ENCODE measurements at places on chromosomes 1 and 21. TPM values are rescaled to one million over a fixed set of nuclear protein-coding genes. Genes with fewer than 3 reads are reported as not detected.

DNA sequence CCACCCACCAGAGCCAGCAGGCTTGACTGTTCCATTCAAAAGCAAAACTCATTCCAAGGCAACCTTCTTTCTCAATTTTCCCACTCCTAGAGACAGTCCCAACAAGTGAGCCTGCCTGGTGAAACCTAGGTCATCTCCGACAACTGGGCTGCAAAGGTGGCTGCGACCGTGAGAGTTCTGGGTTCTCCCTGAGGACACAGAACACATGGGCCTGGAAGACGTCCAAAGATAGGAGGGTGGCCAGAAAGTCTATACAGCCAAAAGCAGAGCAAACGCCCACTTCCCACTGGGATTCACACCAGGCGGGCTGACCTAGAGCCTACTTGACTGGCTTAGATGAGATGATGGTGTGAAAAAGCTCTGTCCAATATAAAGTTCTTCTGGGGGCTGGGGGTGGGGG is 90.2 kb upstream of the GRIK3 start:
- DNase-seq: no peak

DNA sequence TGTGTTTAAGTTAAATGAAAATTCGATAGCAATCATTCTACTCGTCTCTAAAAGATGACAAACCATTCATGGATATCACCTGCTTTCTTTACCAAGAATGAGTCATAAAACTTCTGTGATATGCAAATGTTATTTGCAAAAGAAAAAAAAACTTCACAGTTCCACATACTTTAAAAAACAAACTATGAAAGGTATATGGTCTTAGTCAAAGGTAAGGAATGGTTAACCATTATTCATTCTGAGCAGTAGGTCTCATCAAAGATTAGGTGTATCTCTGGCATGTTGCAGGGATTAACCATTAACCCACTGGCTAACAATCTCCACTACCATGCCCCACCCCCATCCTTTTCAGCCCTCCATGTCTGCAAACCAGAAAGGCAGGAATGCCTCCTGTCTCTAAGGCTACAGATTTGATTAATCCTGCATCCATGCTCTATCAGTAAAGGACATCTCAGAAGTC is 44.4 kb downstream of the PTPN14 start:
- DNase-seq: peak; percentile 77

DNA sequence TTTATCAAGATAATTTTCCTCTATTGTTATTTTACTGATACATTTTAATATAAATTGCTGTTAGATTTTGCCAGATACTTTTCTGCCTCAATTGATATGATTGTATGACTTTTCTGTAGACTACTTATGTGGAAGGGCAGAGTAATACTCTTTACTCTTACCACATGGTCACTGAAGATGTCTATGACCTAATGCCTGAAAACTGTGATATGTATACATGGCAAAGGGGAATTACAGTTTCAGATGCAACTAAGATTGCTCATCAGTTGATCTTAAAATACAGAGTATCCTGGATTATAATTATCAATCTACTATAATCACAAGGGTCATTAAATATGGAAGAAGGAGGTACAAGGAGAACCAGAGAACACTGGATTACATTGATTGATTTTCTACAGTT is 1528.0 kb downstream of the BRINP3 start:
- no peak for DNase-seq

DNA sequence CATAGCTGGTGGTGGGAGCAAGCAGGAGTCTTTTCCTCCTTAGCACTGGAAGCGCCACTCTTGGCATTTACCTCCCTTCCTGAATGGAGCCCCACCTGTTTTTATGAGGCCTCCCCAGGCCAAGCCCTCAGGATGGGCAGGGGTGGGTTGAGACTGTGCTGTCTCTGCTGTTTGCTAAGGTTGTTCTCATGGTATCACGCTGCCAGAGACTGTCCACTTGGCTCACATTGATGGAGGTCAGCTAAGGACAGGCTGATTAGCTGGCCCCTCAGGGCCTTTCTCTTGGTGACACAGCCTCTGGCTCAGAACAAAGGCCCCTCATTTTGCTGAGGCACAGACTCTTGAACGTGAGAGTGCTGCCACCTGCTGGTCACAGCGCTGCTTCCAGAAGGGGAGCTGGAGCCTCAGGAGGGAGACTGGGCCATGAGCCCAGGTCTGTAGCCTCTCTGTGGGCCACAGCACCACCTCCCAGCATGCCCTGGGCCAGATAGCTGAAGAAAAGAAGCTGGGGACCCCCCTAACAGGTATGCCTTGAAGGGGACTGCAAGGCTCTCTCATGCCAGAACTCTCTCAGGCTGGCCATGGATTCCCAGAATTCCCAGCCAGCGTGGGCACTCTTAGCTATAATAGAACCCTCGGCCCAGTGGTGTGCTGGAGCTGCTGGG is 85.6 kb downstream of the CD58 start:
- DNase-seq: peak; percentile 97

- DNase-seq: no peak
These were observed 8.5 kb upstream of the MTMR11 start for GRCh38 chr1:149945206-149945605.

- no peak for DNase-seq
These were observed 55.9 kb downstream of the MT1HL1 start for GRCh38 chr1:236948381-236948780.

- DNase-seq: no peak
These were observed 67.0 kb upstream of the TNFSF18 start for GRCh38 chr1:173117761-173118160.

- no peak for DNase-seq
These were observed 434.6 kb upstream of the PRMT6 start for GRCh38 chr1:106621853-106622252.

DNA sequence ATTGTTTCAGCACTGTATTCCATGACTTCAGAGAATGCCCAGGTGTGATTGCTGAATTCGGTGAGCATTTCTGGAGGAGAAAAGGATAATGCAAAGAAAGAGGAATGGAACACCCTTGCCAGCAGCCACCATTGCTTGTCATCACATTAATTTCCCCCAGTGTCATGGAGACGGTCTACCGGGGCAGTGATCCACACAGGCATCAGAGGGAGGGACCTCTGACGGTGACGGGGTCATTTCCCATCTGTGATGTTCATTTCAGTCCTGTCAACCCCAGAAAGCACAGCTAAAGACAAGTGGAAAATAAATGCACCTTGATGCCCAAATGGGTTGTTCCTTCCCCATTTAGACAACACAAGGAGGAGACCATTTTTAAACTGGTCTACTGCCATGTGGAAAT is 376.4 kb downstream of the PCP4 start:
- DNase-seq: no peak

- no peak for DNase-seq
These were observed 48.5 kb upstream of the LIN9 start for GRCh38 chr1:226357416-226357815.

DNA sequence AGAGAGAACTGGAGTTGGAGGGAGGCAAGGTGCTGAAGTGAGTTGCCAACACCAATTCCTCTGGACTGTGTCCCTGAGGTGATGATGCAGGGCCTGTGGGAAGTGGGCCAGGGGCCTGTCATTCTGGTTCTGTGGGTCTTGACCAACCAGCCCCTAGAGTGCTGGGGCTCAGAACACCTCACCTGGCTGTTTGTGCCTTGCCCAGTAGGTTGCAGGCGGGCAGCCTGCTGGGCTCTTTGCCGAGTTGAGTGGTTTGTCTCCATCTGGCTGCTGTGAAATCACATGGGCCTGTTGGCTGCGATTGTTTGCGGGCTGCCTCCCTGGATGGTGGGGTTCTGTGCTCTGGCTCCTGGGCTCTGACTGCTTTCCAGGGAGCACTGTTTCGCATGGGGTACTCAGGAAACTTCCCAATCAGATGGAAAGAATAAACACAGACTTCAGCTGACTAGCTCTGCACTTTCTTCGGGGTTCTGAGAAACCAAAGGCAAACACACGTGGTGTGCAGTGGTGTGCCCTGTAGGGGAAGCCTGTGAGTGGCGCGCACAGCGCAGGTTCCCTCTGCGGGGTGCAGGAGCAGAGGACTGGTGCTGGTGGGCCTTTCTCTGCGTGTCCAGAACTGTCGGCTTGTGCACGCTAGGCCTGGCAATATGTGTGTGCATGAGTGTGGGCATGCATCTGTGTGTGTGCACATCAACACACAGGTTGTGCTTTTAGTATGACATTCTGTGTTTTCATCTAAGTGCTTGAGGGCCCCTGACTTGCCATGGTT is 95.1 kb downstream of the RHOU start:
- DNase-seq: peak; percentile 61

GRCh38 chr1:65368403-65368802 is 52.1 kb upstream of the LEPR start:
- DNase-seq: no peak

DNA sequence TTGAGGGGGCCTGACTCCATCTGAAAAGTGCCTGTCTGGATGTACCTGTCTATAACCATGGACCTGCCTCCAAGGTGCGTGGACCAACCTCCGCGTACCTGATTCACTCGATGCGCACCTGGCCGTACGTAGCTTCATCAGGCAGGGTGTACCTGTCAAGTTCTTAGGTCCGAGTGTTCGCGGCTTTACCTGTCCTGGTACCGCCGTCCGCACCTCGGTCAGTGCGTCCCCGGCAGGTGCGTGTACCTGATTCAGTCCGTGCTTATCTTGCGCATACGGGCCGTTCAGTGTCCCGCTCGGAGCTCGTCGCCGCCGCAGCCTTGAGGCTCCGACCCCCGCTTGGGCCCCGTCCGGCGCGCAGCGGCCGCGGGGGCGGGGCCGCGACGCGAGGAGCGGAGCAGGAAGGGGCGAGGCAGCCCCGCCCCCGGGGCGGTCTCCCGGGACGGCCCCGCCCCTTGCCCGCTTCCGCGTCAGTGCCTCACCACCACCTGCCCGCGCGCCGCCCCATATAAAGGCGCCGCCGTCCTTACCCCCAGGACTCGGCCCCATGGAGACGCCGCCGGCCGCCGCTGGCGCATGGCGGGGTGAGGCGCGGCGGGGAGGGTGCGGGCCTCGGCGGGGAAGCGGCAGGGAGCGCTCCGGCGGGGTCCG is at the start of gene ZC3H12A:
Gene ZC3H12A, plus strand, starts transcription at position 535 of the 651 bp plus-strand sequence. CDS start 917 bp downstream, outside the sequence.
- DNase-seq: peak; percentile 93

GRCh38 chr1:58324558-58324957 is 222.0 kb downstream of the OMA1 start:
- DNase-seq: no peak

DNA sequence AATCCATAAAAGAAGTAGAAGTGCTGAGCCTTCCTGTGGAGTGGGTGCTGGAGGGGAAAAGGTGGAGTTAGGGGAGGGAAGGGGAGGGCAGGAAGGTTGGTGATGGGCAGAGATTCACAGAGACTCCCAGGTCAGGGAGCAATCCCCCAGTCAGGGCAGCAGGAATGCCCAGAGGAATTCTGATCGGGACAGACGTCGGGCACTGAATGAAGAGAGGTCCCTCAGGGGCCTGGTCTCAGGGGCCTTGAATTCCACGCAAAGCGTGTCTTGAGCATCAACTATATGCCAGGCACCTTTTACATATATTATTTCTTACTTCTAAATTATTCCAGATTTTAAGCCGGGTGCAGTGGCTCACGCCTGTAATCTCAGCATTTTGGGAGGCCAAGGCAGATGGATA is 7.2 kb upstream of the PADI1 start:
- DNase-seq: peak; percentile 39

DNA sequence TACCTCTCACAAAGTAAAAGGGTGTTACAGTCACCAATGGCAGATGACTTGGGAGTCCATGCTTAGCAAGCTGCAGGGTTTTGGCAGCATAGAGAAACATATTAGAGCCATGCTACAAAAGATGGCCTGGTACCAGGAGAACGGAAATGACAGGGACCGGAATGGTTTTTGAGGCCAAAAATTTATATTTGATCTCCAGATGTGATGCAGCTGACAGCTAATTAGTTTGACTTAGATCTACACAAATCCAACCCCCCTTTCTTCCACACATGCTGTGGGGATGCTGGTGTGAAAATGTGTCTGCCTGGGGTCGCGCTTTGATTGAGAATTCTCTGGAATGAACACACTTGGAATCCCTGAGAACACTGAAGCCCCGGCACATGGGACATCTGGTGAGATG is 26.5 kb downstream of the SYF2 start:
- DNase-seq: no peak

GRCh38 chr1:235147269-235147668 is 13.8 kb downstream of the RBM34 start:
- no peak for DNase-seq

- no peak for DNase-seq
These were observed 1.0 kb downstream of the MSH4 start for GRCh38 chr1:75797606-75798216.

DNA sequence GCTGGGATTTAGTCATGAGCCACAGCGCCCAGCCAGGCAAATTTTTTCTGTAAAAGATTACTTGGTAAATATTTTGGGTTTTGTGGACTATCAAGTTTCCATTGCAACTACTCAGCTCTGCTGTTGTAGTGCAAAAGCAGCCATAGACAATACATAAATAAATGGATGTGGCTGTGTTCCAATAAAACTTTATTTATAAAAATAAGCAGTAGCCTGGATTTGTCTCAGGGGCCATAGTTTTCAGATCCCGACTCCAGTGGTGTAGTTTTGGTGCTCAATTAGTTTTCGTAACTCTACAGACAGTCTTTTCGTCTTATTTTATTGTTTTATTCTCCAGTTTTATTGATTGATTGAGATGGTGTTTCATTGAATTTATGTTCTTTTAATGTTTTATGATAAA is 80.1 kb upstream of the IVNS1ABP start:
- DNase-seq: no peak

- no peak for DNase-seq
These were observed 8.5 kb upstream of the MATN1 start for GRCh38 chr1:30731806-30732276.

DNA sequence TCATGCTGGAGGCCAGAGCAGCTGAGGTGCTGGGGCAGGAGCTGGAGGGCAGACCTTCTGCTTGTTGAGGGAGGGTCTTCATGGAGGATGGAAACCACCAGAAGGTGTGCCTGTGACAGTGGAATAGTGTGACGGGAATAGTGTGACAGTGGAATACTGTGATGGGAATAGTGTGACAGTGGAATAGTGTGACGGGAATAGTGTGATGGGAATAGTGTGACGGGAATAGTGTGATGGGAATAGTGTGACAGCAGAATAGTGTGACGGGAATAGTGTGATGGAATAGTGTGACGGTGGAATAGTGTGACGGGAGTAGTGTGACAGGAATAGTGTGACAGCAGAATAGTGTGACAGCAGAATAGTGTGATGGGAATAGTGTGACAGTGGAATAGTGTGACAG is 325.1 kb downstream of the HHAT start:
- DNase-seq: no peak

Gene ARHGEF11
- total RNA-seq: 56.5 TPM

Gene S100A9
- not detected for total RNA-seq

Gene GREM2
- 7.8 TPM for total RNA-seq

Gene DYNLT5
- 6.6 TPM for total RNA-seq

Gene RXFP4
- total RNA-seq: not detected

Gene NBPF6
- not detected for total RNA-seq

Gene RYR2
- total RNA-seq: 1.2 TPM

Gene BLACAT1
- total RNA-seq: 7.7 TPM

Gene TRIM58
- 1.7 TPM for total RNA-seq

Gene ZBTB17
- 32.2 TPM for total RNA-seq

Gene LUZP1
- 21.1 TPM for total RNA-seq

Gene C1orf94
- total RNA-seq: 0.29 TPM

Gene FAAH
- total RNA-seq: 53.4 TPM

Gene FCN3
- total RNA-seq: not detected

Measured in endodermal cell (in vitro differentiated cells).